GM12864 (cell line): ENCODE measurements at places on chromosomes 4 and X.
A peak's percentile ranks its signal among the peaks of the same experiment; 100 is the strongest.

GRCh38 chr4:100084892-100085291, 105.4 kb downstream of the DDIT4L start:
- no peak for DNase-seq

GRCh38 chr4:60404027-60404426, 796.1 kb upstream of the ADGRL3 start:
- no peak for DNase-seq

DNA sequence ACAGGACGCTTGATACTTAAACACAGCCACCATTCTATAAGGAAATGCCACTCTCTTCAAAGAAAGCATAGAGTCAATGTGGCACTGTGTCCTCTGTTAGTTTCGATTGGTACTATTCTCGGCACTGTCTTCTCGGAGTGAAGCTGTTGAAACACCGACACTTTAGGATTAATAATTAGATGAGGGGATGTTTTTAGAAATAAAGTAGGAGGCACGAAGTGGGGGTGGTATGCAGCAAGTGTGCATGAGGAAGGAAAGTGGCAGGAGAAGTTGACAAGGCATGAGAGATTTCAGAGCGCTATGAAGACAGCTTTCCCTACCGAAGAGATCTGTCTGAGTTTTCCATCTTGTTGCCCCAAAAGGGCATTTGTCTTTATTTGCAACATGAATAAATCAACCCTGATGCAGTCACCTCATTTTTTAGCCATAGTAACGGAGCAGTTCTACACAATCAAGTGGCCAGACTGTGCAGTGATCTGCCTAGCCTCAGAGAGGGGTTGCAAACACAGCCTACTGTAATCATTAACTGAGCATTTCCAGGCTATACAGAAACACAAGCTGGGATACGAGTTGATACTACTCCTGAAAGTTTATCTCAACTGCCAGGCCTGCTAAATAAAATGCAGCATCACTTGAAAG, 8.3 kb downstream of the GPRIN3 start:
- DNase-seq = no peak

DNA sequence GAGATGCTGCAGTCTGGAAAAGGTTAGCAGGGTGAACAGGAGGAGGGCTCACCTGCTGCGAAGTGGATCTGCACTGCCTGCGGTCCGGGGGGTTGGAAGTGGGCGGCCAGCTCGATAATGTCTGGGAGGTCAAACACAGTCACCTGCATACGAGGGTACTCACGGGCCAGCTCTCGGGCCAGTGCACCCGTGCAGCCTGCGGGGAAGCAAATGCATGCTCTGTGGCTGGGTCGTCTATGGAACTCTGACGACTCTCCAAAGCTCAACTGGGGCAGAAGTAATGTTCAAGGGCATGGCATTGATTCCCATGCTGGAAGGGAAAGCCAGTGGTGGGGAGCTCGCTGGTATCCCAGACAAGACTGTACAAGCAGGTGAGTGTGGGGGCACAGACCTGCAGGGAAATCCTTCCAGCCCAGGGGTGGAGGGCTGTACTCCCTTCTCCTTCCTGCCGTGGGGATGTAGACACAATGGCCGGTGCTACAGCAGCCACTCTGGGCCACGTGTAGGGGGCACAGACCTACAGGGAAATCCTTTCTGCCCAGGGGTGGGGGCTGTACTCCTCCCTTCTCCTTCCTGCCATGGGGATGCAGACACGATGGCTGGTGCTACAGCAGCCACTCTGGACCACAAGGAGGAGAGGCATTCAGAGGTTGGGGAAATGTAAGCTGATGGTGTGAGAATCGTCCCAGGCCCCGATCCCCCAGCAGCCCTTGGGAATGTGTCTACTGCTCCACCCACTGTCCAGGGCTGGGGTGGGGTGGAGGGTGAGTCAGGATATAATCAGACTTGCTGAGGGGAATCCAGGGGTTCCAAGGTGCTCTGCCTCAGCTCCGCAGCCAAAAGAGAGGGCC, 26.2 kb upstream of the SLC25A6 start:
- no peak for DNase-seq

- DNase-seq = no peak
Measured at GRCh38 chr4:151690876-151691275, 69.9 kb downstream of the GATB start.

DNA sequence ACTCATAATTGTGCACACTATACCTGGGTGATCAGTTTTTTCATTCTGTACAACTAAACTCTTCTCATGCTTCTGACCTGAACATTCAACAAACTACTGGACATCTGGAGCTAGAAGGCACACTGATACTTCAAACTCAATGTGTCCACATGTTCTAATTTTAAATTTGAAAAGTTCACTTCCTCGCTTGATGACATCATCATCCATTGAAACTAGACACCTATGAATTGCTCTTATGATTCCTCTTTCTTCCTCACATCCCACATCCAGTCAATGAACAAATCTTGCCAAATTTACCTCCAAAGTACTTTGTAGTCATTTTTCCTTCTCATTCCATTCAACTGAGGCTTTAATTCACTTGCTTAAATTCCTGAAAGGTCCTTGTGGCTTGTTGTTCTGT, 549.4 kb downstream of the GALNTL6 start:
- DNase-seq = no peak

DNA sequence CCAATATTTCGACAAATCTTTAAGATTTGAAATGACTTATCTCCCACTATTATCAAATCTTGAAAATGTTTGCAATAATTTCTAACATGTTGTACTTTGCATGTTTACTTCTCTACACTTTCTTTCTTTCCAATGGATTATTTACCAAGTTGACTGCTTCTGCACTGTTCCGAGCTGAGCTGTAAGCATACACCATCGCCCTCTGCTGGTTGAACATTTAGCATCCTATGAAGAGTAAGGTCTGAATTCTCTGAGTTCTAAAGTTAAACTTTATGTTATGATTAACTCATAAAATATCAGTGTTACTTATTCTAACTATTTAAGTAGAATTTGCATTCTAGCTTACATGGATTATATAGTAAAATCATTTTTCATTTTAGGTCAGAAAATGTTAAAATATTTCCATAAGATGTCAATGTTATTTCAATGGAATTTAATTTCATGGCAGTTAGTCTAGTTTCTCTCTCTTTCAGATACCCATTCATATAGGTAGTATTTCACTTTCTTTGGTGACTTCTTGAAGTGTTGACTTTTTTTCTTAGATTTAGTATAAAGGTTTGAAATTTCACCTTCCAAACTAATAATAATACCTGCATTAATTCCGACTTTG, 137.4 kb downstream of the DKK2 start:
- DNase-seq = peak; percentile 7

- no peak for DNase-seq
Measured at GRCh38 chr4:150316332-150317205, 238.3 kb downstream of the DCLK2 start.

DNA sequence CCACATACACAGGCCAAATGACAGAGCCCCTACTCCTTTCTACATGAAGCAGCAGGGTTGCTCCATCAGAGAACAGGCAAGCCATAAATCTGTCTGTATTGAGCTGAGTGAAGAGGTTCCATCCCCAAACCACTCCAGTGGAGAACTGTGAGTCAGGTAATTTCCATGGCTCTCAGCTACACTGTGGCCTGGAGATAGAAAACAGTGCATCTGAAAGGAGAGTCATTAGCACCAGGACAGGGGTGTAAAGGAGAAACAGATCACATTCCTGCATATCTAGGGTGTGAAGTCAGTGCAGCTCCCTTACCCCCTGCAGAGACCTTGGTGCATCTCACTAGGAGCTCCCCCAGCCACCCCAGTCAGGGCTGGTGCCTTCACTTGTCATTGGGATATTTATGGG, 314.7 kb downstream of the CHIC1 start:
- no peak for DNase-seq

GRCh38 chr4:68366600-68366999, 16.7 kb upstream of the YTHDC1 start:
- DNase-seq = no peak

DNA sequence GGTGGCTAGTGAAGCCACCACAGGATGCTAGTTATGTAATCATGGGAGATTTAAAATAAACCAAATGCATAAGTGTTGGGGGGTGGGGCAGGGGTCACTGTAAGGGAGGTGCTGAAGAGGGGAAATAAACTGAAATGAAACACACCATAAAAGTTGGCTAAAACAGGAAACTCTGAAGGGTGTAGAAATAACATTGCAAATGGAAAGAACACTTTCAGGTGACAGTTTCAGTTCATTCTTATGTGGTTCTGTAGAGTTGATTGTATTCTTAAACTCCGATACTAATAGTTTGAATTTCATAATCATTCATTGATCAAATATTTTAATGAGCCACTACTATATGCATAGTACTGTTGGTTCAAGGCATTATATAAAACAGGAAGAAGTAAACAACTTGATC, 80.1 kb downstream of the HDAC8 start:
- peak; percentile 3 for DNase-seq

DNA sequence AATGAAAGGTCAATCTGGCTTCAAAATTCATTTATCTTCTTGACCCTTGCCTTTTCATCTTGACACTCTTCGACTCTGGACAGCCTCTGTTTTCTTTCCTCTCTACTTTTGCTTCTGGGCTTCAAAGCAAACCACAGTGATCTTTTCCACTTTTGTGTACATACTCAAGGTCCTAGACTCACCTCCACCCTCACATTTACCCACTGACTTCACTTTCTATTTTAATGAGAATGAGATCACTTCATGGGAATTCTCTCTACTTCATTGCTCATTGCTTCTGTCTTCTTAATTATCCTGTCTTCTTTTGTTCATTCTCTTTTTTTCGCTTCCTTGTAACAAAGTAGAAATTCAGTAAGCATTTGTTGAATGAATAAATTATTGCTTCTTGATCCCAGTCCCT, 330.1 kb upstream of the HAND2 start:
- no peak for DNase-seq

- DNase-seq = no peak
Measured at GRCh38 chr4:100188829-100189228, 1.4 kb downstream of the DDIT4L start.

GRCh38 chr4:181793096-181793495, 450.1 kb upstream of the TENM3 start:
- DNase-seq = no peak

DNA sequence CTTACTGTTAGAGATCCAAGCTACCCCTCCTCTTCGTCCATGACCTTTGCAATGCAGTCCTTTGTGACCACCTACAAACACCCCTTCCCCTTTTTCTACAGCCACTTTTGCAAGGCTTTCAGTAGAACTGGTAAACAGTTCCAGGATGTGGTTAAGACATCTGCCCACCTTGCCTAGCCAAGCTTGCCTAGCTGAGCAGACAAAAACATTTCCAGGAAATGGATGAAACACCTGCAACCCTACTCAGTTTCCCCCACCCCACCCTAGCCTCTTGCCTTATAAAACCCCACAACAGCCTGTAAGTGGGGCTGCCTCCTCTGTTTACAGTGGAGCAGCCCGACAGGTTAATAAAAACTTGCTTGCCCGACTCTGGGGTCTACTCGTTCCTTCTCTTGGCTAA, 133.8 kb downstream of the ZC4H2 start:
- no peak for DNase-seq

DNA sequence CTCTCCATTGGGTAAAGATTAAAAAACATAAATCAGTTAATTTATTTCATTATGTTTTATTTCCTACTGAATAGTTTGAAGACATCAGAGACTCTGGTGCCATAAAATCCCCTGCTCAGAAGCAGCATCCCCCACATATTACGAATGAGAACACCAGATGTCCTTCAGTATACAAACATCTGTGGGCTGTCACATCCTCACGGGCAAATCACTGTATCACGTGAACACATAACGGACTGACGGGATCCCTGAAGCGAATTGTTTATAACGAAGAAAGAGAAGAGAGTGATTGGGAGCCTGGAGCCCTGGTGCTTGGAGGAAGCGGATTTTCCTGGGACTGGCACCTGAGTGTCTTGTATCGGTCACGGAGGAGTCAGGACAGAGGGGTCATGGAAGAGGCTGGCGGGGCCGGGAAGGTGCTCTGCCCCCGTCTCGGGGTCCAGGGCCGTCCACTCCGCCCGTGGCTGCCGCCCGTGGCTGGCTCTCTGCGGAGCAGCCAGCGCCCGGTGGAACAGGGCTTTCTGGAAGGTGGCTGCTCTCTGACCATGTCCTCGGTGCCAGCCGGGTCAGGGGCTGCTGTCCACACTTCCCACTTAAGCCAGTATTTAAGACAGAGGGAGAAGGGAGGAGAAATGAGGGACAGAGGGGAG, 452.7 kb upstream of the FAT1 start:
- no peak for DNase-seq

- no peak for DNase-seq
Measured at GRCh38 chr4:55399581-55399980, 3.8 kb downstream of the TMEM165 start.

- DNase-seq = no peak
Measured at GRCh38 chr4:26985873-26986272, 125.2 kb downstream of the STIM2 start.

- DNase-seq = no peak
Measured at GRCh38 chrX:53456254-53456653, 22.1 kb upstream of the HSD17B10 start.

DNA sequence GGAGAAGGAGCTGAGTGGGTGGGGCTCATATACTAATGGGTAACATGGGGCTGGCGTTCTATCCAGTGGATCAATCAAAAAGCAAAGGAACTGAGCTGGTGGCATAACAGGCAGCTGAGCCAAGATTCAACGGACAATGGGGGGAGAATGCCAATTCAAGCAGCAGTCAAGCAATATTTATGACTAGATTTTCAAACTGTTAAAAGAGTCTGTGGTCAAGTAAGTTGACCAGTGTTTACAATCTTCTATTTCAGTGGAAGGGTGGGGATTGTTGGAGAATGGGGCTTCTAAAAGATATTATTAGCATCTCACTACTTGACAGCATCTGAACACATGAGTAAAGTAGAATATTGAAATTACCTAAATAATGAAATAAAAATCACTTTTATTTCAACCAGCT, 64.9 kb upstream of the SCRG1 start:
- no peak for DNase-seq

DNA sequence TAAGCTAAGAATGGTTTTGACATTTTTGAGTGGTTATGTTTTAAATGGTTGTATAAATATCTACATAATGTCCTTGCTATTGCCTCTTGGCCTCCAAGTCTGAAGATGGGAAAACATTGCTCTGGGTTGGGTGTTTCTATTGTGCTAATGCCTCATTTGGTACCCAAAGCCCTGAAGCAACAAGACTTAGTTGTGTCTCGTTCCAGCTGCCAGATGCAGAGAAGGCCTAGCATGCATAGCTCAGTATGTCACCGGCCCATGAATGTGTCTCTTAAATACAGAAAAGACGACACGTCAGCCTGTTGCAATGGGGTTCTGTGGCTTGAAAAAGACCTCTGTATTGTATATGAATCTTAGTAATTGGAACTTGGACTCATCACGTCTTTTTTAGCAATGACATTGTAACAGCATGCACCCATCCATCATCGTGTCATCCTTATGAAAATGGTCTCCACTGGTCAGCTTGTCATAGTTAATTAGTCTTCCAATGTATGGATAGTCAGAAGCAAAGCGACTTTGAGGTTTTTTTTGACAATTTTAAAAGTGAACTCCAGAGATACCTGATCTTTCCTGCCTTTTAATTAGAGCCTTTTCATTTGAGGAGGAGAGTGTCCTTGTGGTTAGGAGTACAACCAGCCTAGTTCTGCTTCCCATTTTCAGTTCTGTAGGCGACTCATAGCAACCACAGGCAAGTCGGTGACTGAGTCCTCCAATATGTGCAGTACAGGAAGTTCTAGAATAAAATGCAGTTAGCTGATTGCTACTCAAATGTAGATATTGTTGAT, 126.4 kb upstream of the GATB start:
- peak; percentile 70 for DNase-seq
